Anterior cingulate cortex (tissue), 58 donors: ENCODE measurements at places on chromosomes 5 and 9.

DNA sequence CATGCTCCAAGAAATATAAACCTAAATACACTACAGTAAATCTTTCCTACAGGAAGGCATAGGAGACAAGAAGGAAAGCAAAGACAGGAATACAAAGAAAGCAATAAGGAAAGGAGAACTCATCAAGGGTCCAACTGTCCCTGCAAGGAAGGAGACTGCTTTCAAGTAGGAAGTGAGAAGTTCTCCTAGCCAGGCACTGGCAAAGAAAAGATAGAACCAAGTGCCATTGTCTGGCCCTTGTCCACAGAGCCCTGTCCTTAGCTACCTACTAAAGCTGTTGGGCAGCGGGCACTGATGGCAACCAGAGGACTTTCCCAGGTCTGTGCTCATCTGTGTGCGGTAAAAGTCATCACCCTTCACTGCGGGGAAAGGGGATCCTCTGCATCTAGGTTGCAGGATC lies 108.2 kb downstream of the KLHL3 start:
- no peak for DNase-seq

DNA sequence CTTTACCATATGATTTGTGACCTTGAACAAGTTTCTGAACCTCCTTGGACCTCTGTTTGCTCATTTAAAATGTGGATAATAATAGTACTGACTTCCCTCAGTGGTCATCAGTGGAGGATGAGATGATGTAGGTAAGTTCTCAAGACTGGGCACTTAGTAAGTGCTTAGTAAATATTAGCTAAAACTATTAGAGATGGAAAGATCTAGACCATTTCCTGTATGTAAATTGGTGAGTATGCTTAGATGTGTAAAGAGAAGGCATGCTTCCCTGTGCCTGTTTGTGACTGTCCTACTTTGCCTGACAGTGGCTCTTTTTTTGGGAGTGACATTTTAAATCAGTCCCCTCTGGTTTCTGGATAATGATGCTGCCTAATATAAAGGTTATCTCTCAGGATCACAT lies 288.1 kb downstream of the GABRB2 start:
- no peak for DNase-seq

- no peak for DNase-seq
Measured at GRCh38 chr5:73691302-73692080, 65.5 kb downstream of the ARHGEF28 start.

GRCh38 chr9:19387317-19387716 lies 7.3 kb upstream of the RPS6 start:
- DNase-seq, result no peak

GRCh38 chr5:89276566-89277305 lies 393.8 kb upstream of the MEF2C start:
- no peak for DNase-seq

- DNase-seq, result no peak
Measured at GRCh38 chr5:6755519-6755918, 42.3 kb downstream of the TENT4A start.

GRCh38 chr9:127198587-127198986 lies 66.0 kb upstream of the GARNL3 start:
- no peak for DNase-seq

DNA sequence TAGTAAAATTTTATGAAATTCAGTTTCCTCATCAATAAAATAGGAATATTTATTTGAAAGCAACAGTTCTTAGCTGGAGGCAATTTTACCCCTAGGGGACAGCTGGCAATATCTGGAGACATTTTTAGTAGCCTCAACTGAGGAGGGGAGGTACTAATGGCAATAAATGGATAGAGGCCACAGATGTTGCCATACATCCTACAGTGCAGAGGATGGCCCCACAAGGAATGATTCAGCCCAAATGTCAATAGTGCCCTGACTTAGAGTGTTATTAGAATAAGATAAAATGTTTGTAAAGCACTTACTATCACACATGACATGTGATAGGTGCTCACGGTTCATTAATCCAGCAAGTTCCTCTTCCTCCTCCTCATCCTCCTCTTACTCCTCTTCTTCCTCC lies 293.6 kb downstream of the KCTD16 start:
- DNase-seq, result no peak

GRCh38 chr5:131393498-131393968 lies 129.7 kb downstream of the CDC42SE2 start:
- DNase-seq, result no peak

DNA sequence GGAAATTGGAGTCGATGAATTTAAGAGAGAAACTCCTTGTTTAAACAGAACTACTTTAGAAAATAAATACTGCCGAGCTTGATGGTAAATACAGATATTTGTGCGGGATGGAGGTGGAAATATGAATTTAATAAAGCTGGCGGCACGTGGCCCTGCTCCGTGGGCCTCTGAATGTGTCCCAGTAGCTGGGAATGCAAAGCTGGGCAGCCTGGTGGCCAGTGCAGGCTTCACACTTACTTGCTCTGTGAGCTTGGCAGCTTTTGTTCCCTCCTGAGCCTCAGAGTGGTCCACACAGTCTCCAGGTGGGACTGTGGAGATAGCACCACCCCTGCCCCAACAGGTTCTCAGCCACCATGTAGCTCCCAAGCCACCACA lies 45.9 kb downstream of the BARX1 start:
- DNase-seq, result no peak

DNA sequence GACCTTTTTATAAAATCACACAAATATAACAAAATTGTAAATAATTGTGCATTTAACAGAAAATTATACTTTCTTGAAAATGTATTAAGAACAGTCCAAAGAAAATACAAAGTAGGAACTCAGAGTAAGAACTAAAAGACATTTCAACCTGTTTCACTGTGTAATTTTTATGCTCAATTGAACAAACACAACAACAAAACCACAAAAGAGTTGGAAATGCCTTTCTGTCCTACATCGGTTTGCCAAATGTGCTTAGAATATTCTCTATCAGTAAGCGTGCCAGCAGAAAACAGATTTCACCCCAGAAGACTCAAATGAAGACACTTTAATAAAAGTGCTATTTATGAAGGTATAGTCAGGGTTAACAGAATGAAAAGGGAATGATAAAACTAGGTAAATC lies 592.1 kb downstream of the PRELID2 start:
- DNase-seq, result no peak

DNA sequence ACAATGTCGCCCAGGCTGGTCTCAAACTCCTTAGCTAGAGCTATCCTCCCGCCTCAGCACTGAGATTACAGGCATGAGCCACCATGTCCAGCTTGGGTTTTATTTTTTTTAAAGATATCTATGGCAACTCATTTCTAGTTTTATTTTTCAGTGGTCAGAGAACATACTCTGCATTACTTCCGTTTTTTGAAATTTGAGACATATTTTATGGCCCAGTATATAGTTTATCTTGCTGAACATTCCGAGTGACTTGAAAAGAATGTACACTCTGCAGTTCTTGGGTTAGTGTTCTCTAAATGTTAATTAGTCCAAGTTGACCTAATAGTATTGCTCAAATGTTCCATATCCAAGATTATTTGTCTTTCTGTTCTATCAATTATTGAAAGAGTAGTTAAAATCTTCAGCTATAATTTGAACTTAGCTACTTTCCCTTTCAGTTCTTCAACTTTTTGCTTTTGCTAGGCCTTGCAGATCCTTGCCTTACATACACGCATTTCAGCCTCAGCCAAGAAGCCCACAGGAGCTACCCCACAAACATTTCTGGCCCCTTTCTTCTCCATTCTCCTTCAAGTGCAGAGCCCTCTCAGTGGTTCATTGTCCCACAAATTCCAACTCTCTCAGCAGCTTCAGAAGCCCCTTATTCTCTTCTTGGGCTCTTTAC lies 22.3 kb upstream of the SNAPC3 start:
- no peak for DNase-seq

- no peak for DNase-seq
Measured at GRCh38 chr9:130183133-130183762, 11.0 kb downstream of the NCS1 start.

DNA sequence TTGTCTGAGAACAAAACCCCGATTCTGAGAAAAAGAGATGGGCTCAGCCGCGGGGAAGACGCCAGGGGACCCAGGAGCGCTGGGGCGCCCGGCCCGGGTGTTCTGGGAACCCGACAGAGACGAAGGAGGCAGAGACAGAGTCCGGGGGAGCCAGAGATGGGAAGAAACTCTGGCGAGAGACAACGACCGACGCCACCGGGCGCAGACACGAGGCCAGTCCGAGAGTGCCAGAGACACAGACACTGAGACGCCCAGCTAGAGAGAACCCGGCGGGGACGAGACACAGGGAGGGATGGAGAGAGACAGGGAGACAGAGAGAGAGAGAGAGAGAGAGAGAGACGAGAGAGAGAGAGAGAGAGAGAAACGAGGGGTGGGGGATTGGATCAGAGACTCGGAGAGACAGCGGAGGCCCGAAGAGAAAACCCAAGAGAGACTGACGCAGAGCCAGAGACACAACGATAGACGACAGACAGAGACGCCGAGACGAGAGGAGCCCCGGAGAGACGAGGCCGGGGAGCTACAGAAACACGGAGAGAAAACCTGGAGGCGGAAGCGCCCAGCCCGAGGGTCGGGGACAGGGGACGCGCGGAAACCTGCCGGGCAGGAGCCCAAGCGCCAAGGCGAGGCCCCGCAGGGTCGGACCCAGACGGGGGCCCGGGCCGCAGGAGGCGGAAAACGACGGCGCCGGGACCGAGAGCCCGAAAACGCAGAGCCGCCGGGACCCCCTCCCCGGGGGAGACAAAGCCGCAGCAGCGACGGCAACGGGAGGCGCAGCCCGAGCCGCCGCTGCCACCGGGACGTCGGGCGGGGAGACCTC lies 3.3 kb downstream of the NR5A1 start:
- no peak for DNase-seq

GRCh38 chr5:91302958-91303357 lies 80.2 kb downstream of the ARRDC3 start:
- DNase-seq, result no peak

GRCh38 chr9:122808141-122808540 lies 8.2 kb downstream of the OR1K1 start:
- DNase-seq, result no peak

DNA sequence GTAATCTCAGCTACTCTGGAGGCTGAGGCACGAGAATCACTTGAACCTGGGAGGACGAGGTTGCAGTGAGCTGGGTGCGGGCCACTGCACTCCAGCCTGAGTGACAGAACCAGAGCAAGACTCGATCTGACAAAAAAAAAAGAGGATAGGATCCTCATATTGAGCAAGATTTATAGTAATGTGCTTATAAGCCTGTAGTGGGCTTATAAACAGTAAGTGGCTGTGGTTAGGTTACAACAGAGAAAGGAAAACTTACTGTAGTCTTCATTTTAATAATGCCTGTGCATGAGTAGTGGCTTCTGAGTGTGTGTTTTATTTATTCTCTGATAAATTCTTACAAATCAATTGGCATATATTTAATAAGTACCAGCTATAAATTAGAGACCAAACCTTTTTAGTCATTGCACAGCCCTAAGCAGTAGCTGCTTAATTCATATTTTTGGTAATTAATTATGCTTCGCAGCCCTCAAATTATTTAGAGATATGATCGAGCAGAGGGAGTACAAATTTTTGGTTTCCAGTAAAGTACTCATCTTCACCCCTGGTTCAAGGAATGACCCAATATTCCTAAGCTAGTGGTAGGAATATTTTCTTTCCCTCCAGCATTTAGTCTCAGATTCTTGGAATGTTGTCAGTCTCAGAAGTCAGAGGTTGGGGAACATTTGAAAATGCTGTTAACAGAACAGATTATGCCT lies 73.8 kb upstream of the KLF9 start:
- DNase-seq, result no peak

GRCh38 chr5:93062548-93062947 lies 518.5 kb downstream of the NR2F1-AS1 start:
- DNase-seq, result no peak

- no peak for DNase-seq
Measured at GRCh38 chr5:39362646-39363045, 1.6 kb downstream of the C9 start.

DNA sequence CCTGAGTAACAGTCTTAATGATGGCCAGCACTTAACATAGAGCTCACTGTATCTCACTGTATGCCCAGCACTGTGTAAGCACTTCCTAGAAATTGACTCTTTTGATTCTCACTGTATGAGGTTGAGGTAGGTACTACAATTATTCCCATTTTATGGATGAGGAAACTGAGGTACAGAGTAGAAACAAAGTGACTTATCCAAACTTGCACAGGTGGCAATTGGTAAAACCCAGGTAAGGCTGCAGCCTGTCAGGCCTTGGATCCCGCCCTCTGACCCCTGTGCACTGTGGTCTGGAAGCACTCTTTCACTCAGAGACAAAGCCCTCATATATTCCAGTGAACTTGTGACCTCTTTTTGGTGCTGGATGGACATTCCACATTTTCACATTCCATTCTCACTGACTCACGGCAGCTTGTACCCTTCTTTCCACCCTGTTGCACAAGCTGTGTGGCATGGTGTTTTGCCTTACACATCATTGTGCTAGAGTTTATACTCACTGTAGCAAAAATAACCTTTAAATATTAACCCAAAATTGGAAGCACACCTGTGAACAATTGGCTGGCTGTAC lies 21.7 kb downstream of the ANKRD55 start:
- no peak for DNase-seq

GRCh38 chr9:120608421-120608820 lies 28.5 kb upstream of the CDK5RAP2 start:
- no peak for DNase-seq

GRCh38 chr5:126508962-126509279 lies 85.7 kb downstream of the GRAMD2B start:
- DNase-seq, result no peak

DNA sequence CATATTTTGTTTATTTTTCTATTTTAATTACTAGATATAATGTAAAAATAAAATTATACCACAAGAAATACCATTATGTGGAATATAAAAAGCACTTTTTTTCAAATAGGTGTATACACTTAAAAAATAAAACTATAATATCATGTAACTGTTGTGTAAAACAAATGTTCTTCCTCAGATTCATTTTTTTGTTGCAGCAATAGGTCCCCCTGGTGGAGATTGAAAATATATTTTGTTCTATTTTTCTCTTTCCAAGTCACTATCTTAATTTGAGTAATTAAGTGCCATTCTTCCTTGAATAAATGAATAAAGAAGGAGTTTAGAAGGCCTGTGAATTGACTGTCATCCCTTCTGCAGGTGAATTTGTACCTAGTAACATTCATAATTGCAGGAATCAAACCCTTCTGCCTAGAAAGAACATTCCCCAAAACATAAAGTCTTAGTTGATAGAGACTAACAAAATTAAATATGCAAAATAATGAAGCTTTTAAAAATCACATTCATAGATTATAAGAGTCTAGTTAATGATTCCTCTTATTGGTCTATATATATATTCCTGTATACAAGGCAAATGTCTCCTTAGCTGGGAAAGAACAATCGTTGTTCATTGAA lies 23.4 kb downstream of the CETN3 start:
- no peak for DNase-seq

- no peak for DNase-seq
Measured at GRCh38 chr9:115756736-115757135, 396.9 kb upstream of the PAPPA start.

GRCh38 chr9:136442265-136442664 lies 2.6 kb upstream of the INPP5E start:
- DNase-seq, result no peak
